HCEC 1CT (cell line): ENCODE measurements at places on chromosomes 11 and 22.

DNA sequence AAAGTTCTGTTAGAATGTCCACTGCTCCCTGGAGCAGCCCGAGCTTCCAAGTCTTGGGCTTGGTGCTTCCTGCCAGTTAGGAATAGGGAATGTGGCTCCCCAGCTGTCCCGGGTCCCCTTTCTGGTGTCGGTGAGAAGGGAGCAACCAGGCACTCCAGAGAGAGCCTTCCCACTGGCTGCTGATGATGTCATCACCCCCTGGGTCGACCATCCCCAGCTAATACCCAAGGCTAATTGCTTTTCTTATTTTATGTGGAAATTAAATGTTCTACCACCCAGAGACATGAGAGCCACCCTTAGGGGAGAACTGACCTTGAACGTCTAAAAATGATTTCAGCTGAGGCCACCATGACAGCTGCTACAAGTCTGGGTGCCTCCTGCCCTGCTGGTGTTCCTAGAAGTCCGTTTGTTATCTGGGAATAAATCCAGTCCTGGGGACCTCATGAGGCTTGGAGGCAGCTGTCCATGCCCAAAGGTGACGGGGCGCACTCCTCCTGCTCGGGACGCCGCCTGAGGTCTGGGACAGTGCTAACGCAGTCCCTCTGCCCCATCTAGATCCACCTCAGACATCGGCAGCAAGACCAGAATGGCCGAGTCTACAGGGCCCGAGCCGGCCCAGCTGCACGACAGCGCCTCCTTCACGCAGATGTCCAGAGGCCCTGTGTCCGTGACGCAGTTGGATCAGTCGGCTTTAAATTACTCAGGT is 42.3 kb downstream of the C11orf91 start:
- no peak for DNase-seq

DNA sequence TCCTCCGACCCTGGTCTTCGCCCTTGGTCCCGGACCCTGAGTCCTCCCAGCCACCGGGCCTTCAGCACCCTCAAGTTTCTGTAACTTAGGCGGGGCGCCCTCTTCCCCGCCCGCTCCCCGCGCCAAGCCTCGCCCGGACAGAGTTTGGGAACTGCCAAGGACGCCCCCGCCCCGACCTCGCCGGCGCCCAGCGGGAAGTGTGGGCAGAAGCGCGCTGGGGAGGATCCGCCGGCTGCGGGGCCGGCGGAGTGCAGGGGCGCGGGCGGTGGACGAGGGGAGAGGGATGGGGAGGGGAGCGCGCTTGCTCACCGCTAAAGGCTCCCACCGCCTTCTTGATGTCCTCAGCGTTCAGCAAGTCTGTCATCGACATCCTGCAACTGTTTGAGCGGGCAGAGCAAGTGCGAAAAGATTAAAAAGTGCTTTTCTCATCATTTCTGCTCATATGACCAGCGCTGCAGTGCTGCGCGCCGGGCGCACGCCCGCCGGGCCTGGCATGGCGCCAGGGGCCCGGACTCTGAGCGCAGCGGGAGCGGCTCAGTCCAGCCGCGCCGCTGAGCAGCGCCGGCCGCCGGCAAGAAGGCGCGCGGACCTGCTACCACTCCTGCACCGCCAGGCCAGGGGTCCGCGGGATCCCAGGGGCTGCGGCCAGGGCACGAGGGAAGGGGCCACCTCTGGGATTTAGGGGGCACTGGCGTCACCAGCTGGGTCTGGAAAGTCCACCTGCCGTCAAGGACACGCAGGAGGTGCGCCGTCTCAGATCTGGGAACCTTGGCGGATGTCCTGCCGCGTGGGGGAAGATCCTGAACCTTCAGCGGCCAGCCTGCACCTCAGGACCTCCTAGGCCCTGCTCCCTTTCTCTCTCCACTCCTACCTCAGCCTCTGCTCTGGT is at the start of gene PVALB:
PVALB (minus strand) TSS at position 400 of the 889 bp plus-strand sequence; CDS start at position 370, 30 bp downstream.
- DNase-seq: no peak

- peak; percentile 73 for DNase-seq
Measured at GRCh38 chr22:36425977-36426523, 38.3 kb upstream of the MYH9 start.

DNA sequence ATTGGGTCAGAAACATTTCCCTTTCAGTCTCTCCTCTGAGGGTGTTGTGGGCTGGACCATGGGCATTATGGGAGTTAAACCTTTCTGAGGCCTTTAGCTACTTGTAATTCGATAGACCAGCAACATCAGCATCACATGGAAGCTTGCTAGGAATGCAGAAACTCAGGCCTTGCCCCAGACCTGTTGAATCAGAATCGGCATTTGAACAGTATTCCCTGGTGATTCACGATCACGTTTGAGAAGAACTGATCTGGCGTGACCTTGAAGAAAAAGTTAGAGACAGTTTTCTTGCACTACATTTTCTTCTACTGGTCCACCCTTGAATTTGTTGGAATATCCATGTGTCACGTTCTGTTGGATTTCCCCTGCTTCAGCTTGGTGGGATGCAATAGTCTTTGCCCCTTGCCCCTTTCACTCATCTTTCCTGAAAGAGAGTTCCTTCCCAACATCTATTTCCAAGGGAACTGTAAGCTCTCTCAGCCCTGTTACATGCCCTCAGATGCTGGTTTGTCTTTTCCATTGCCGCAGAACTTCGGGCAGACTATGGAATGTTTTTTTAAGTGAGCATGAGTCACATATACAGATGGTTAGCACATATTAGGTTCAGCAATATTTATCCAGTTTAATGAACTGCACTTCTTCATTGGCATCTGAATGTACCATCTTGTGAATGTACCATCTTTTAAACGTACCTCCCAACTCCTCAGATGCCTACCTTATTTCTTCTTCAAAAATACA is 23.9 kb downstream of the EHF start:
- peak; percentile 90 for DNase-seq

DNA sequence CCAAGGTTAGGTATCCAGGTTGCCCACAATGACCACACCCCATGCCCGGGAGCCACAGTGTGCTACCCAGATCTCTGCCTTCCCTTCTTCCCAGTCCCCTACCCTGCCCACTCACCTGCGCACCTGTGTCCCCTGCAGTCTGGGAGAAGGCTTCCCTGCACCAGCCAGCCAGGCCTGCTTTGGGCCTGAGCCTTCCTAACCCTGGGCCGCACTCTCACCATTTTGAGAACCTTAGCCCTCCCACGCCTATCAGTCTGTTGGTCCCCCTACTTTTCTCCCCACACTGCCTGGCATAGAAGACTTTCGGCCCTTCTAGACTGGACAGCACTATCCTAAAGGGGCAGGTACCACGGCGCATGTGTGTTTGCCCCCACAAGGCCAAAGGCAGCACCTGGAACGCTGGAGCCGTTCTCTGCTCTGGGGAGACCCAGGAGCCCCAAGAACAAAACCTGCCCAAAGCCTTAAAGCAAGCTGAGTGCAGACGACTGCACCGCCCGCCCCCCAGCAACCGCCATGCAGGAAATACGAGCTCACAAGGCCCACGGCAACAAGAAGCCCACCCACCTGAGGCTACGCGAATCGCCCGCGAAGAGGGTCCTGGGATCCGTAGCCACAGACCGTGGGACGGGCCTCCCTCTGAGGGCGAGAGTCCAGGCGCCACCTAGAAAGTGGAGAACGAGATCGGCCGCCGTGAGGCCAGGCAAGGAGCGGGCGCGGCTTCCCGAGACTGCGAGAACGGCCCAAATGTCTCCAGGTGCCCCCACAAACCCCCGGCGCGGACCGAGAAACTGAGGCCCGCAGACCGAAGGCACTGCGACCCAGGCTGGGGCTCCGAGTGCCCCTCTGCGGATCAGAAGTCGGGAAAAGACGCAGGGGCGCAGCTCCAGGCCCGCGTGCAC is 546 bp downstream of the GNB1L start:
- no peak for DNase-seq

GRCh38 chr11:529728-530411 is 5.5 kb downstream of the HRAS start:
- no peak for DNase-seq

DNA sequence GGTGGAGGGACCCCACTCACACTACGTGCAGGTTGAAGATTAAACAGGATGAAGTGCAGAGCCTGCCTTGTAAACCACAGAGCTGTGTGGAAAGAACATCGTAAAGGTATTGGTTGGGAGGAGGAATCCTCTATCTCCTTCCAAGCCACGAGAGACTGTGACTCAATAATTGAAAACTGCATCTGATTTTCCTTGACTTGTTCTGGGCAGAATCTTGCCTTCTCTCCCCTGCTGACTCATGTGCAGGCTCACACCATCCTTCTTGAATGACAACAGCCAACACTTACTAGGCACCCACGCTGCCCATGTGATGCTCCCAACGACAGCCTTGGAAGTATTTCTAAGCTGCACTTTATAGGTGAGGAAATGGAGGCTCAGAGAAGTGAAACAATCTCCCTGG is 563.0 kb downstream of the MIAT start:
- DNase-seq: peak; percentile 5

DNA sequence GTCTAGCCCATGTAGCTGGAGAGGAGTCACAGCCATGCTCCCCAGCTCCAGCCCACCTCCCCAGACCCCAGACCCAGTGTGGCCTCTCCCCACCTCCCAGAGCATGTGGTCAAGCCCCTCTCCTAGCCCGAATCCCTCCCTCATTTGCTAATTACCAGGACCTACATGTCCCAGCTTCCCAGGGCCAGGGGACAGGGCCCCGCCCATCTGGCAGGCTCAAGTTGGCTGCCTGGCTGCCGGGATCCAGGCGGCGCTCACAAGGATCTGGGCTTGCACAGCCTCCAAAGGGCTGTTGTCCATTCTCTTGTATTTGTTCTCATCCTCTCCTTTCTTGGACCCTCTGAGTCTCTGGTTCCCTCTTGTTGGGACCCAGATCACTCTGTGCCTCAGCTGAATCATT is 4.6 kb upstream of the MIF start:
- no peak for DNase-seq

DNA sequence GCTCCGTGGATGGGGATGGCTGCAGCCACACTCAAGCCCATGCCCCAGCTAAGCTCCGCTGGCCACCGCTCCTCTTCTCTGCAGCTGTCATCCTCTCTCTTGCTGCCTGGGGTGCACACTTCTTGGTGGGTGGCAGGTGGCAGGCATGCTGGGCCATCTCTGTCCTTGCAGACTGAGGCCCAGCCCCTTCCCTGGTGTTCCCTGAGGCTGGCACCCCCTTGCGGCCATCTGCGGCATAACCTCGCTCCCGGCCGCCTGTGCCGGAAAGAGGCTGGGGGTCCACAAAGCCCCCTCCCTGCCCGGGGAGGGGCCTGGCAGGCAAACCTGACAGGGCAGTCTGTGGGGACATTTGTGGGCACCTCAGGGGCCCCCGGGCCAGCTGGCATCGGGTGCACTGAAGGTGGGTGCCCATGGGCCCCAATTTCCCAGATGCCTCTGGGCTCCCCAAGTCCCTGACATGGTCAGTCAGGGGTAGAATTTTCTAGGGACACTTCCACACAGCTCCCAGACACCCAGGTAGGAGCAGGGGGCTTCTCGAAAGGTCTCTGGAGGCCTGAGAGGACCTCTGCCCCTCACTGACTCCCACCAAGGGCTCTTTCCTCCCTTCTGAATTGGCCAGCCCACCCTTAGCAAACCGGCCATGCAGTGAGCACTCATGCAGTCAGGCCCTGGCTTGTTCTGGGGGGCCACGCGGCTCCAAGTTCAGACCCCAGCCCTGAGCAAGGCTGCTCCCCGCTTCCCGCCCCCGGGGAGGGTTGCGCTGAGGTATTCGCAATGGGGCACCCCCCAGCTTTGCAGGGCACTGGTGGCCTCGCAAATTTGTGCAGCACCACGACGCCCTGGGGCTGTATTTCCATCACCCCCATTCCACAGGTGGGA is 23.5 kb upstream of the TH start:
- DNase-seq: no peak

DNA sequence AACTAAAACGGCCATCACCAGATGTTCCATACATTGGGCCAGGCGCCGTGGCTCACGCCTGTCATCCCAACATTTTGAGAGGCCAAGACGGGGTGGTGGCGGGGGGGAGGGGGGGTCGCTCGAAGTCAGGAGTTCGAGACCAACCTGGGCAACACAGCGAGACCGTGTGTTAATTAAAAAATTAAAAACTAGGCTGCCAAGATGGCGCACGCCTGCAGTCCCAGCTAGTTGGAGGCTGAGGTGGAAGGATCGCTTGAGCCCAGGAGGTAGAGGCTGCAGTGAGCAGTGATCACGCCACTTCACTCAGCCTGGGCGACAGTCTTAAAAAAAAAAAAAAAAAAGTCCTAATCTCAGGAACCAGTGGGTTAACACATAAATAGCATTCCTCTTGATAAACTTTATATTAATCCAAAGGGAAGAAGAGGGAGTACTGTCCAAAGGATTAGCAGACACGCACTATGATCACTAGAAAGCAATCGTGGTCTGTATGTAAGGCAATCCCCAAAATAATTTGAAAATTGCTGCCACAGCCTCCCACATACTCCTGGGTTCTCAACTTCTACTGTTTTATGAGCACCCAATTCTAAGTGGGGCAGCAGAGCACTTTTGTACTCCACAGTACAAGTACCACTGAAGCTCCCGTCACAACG is 604 bp downstream of the PUS3 start:
- DNase-seq: no peak

- no peak for DNase-seq
Measured at GRCh38 chr11:13318498-13319295, 41.1 kb downstream of the BMAL1 start.

GRCh38 chr11:88555018-88555828 is 217.7 kb upstream of the CTSC start:
- DNase-seq: peak; percentile 96

DNA sequence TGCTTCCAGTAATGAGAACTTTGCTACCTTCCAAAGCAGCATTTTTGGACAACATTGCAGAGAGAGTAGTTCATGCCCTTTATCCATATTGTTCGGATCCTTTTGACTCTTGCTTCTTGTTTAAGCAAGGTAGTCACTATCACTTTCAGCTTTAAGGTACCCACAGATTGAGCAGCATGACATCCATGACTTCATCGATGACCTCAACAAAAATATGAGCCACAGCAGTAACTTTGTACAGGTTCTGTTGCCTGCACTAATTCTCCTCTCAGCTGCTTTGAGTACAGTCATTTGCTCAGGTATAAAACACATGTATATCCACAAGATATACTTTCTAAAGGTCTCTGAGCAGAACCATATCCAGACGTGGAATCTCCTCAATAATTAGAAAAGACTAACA is 546.3 kb downstream of the SOX6 start:
- DNase-seq: no peak

DNA sequence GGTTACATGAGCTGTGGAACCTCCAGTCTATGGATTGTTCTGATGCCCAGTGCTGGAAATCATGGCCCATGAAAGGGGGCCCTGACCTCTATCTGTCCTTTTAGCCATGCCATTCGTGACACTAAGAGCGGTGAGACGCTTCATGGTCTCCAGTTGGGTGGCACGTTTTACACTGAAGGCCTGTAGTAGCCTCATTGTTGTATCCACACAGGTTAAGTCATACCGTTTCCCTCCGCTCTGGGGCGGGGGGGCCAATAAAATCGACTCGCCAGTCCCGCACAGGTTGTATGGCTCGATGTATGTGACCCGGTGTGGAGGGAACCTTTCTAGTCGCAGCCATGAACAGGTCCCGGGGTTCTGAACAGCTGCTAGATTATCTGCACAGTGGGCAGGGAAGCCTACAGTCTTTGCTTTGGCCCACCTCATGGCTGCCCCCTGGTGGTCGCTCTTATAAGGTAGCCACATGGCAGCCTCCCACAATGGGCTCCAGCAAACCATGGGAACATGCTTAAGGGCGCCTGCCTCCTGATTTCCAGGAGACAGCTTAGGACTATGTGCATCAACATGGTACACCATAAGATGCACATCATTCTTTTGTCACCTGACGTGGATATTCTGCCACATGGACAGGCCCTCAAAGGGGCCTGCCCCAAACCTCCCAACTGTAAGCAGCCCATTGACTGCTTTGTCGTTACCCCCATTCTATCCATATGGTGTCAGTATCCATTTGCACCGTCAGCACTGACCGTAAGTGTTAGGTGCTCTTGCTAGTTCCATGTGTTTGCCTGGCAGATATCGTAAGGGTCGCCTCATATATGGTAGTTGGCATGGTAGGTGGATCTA is 19.7 kb upstream of the APOL3 start:
- peak; percentile 53 for DNase-seq
